ENCODE measurements at places on chromosomes 1 and 21.
A peak's percentile ranks its signal among the peaks of the same experiment; 100 is the strongest.

GRCh38 chr1:151539321-151540020 lies 638 bp upstream of the TUFT1 start:
- peak; percentile 16 for DNase-seq

DNA sequence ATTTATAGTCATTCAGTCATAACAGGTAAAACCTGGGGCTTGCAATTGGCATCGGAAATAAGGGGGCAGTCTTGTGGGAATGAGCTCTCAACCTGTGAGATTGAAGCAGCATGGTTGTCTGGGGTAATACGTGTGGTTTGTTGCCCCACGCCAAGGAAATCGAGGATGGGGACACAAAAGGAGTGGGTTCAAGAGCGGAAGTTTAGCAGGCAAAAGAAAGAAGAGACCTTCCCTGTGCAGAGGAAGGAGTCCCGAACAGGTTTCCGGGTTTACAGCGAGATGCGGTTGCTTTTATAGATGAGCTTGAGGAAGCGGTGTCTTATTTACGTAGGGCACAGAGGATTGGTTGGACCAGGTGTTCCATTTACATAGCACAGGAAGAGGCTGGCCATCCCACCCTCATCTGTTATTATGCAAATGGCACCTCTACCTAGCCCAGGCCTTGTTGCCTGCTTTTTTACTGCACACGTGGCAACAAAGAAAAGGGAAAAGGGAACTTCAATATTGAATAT lies 37.3 kb downstream of the IFNAR1 start:
- no peak for DNase-seq

- no peak for DNase-seq
Observed at GRCh38 chr1:154791292-154792166, 78.6 kb downstream of the KCNN3 start.

- DNase-seq, result no peak
Observed at GRCh38 chr1:45043094-45043493, 31.0 kb downstream of the UROD start.

DNA sequence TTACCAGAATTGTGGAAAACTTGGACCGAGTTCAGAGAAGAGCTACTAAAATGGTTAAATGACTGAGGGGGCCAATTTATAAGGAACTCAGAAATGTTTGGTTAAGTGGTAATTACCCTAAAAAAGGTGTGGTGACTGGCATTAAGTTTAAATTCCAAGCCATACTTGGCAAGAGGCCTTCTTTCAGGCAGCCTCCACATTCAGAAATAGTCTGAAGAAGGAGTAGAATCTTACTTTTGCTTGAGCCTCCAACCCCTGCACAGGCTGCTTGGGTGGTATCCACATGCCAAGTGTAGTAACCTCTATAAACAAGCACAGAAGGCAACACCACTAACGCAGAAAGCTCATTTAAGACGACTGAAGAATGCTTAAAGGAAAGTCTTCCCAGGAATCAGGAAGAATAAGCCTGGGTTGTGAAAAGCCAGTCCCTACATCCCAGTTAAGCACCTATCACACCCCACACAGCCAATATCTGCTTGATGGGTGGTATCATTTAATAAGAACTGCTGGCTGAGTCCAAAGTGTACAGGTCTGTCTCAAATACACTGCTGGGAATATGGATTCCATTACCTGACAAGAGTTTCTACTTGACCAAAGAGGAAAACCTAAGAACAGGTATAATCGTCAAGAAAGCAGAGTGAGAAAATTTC lies 13.7 kb upstream of the GORAB start:
- no peak for DNase-seq

DNA sequence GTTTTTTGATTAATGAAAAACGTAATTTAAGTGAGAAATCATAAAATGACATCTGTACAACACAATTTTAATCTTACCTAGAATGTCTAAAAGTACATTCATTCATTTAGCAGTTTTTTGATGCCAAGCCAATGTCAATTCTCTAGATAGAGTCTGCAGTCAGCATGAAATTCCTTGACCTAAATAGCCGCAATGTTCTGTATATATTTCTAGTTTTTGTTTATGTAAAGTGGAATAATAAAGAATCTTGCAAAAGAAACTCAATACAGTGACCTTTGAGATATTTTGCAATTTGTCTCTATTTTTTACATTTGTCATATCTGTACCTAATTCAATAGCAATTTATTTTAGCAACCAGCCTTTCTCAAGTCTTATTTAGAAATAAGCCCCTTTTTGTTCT lies 176.0 kb downstream of the ATP6V1G3 start:
- no peak for DNase-seq

- no peak for DNase-seq
Observed at GRCh38 chr1:27481994-27482620, 7.9 kb downstream of the WASF2 start.

GRCh38 chr1:74502432-74502831 lies 10.0 kb downstream of the LRRC53 start:
- DNase-seq, result no peak

DNA sequence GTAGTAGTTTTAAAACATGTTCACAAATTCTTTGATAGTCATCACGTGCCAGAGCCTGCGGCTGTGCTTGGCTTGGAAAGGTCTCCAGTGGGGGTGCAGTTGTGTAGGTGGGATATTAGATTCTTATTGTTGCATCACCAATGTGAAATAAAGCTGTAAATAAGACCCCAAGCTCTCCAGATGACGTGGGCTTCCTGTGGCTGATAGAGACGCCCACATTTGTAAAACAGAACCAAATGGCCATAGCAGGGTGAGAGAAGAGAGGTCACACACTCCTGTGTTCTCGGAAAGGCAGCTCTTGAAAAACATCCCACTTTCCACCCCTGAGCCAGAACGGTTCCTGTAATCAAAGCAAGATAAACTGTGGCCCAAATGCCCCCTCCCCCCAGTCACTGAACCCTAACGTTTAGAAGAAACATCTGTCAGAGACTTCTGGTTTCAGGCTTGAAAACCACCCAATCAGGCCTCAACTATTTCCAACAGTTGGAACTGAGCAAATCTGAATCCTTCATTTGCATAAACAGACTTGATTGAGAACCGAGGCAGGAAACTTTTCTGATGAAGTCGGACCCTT lies 6.6 kb upstream of the NTPCR start:
- no peak for DNase-seq

DNA sequence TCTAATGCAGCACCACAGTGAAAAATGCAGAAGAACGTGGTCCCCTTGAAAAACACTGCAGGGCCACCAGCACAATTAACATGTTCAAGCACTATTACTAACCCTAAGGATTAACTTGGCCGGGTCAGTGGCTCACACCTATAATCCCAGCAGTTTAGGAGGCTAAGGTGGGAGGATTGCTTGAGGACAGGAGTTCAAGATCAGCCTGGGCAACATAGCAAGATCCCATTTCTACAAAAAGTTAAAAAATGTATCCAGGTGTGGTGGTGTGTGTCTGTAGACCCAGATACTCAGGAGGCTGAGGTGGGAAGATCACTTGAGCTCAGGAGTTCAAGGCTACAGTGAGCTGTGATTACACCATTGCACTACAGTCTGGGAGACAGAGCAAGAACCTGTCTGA lies 2.9 kb downstream of the ARNT start:
- no peak for DNase-seq

Measured in thoracic aorta (tissue), 2 donors.